ENCODE measurements at places on chromosomes 3 and 15.

DNA sequence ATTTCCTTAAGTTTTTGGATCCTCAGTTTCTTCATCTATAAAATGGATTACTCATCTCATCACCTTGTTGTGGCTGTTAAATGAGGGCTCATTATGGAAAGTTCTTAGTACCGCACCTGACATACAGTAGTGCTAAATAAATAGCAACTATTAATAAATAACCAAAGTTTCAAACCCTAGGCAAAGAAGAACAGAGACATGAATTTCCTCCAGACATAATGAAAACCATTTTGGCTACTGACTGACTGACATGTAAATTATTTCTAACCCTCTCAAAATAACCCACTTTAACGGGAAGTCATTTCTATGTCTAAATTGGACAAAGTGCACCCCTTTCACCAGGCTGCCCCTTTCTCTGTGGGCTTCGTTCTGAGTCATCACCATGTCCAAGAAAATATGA lies 17.4 kb upstream of the KLHL6 start:
- DNase-seq = no peak

DNA sequence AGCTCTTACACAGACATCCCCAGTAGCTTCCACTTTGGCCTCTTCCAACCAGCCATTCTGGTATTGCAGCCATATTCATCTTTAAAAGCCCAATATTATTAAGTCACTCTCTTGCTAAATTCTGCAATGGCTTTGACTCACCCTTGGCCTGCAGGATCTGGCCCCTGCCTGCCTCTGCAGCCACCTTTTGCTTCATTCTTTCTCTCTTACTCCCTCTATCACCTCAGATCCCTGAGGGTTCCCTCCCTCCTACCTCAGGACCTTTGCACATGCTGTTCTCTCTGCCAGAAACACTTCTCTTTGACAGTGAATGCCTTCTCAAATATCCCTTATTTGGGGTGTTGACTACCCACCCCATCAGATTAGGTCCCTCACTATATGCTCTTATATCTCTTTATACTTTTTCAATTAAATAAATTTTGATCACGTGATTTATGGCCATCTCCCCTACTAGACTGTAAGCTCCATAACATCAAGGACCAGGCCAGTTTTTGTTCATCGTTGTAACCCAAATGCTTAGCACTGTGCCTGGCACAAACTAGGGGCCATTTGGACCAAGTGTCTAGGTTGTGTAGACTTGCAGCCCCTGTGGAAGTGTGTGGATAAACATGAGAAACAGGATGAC lies 32.3 kb upstream of the UBE2Q2 start:
- no peak for DNase-seq

DNA sequence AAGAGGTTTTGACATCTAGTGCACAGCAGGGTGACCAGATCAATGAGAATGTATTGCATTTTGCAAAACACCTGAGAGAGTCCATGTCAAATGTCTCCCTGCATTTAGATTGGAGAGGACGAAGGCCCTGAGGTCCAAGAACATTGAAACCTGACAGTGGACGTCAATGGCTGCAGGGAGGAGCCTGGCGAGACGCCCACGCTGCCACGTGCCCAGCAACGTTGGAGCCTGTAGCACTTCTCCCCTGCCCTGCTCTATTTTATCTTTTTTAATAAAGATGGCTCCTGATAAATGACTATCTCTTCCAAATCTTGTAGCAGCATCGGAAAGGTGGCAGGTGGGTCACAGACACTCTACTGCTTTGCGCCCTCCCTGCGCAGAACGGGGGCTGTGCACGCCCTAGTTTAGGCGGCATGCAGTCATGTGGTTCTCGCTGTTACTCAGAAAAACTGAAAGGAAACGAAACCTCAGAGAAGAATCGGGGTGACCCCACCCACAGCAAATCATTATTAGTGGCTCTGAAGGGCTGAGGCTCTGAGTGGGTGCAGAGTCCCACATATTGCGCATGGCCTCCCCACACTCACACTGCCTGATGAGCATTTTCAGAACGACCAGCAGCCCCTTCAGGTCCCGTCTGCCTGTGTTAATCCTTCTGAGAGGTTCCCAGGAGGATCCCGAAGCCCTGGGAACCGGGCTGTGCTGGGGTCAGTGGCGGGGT lies 62.5 kb upstream of the TAMM41 start:
- no peak for DNase-seq

DNA sequence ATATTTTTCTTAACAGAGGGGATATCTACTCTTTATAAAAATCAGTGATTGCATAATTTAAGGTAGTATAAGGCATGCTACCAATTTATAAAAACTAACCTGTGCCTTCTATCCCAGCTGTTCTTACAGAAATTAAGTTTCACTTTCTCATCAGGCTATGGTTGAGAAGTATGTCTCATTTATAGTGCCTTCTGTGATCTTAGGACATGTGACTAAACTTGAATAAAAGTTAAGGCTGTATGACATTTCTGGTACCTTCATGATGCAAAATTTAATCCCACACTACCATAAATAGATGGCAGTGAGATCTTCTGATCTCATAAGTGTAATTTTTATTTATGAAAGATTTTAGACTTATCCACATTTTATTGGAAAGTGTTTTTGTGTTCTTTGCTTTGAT lies 12.6 kb downstream of the TIPARP start:
- DNase-seq = no peak

DNA sequence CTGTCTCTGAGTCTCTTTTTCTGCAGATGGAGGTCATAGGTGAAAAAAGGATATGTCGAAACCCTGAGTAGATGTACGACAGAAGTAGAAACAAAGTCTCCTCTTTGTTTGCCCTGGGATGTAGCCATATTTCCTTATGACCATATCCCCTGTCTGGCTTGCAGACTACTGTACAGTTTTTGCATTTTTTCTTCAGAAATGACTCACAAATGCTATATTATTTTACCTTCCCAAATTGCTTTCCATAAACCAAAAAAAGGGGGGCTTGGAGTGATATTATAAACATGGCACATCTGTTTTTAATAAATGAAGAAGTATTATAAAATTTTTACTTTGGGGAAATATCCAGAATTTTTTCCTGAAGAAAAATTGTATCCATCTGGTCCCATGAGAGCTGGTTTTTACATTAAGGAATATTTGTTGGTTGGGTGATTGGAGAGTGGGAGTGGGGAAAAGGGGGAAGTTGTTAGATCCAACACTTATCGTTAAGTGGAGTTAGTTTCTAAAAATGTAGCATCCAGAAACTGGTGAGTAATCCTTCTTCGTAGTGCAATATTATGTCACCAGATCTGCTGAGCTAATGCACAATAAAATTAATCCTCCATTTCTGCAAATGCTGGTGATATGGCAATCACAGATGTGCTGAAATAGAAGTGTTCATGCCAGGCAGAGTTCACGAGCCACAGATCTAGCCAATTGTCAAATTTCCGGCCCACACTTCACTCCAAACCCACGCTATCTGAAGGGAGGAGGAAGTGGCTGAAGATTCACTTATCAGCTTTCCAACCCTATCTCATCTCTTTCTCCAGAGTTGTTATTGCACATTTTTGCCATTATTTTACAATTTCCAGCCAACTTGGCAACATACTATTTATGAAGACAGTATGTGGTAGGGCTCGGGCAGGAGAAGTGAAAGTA lies 313.6 kb upstream of the ATP11B start:
- no peak for DNase-seq

DNA sequence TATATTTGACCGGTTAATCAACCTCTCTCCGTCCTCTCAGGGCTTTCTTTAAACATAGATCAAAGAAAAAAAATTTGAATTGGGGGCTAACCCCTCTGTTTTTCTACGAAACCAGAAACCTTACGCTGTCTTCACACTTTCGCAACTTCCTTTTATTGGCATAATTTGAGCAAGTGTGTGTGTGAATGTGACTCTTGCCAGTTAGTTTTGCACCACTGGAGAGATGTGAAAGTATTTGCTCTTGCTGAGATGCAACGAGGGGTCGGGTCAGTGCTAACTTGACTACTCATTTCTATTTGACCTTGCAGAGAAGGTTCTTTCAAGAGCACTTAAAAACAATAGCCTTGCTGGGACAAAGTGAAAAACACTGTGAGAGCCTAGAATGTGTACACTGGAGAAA lies 81.2 kb downstream of the FAM43A start:
- DNase-seq = no peak

- DNase-seq = no peak
These were observed 98.8 kb downstream of the AKAP13 start for GRCh38 chr15:85479071-85479647.

DNA sequence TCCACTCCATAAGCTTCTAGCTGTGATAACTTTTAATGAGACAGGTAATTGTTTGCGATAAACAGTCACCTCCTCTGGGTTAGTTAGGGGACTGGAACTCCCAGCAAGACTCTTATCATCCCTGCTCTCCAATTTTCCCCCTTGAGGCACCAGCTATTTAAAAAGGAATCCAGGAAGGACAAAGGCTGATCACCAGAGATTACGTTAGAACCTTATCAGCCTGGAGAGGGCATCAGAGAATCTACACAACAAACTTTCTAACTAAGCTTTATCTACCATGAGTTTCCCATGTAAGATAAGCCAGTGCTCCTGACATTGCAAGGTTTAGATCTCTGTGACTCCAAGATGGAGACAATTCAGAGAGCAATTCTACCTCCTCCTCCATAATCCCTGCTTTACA lies 31.3 kb downstream of the GPR176 start:
- DNase-seq = no peak

- no peak for DNase-seq
These were observed 79.2 kb downstream of the ABI3BP start for GRCh38 chr3:100913870-100914648.

GRCh38 chr3:138909904-138910303 lies 37.0 kb downstream of the FOXL2 start:
- no peak for DNase-seq

DNA sequence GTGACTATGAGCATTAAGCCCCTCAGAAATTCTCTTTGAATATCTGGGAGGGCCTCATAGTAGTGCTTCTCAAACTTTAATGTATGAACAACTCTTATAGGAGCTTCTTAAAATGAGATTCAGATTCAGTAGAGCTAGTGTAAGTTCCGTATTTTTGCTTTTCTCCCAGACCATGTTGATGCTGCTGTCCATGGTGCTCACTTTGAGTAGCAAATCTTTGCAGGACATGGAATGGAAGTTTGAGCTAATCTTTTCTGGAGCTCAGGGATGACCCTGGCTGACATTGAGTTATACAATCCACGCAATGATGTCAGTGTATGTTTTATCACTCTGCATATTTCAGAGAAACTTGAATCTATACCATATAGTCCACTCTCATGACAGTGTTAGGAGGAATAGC lies 134.2 kb downstream of the OTOL1 start:
- no peak for DNase-seq

GRCh38 chr3:106029954-106030626 lies 161.3 kb upstream of the CBLB start:
- DNase-seq = no peak

DNA sequence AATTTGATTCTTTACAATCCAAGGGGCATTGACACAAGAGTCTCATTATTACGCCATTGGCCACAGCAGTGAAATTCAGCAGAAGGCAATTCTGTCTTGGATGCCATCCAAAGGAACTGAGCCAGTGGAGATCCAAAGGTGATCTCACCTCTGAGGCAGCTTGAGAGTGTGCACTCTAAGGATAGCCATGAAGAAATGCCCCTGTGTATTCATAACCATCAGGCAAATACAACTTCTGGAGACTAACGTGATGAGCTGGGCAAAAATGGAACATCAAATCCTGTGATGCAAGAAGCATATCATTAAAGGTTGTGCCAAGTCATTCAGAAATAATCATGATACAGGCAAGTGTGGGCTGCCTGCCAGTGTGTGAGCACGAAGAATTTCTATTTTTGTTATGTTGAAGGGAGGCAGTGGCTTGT lies 41.4 kb downstream of the ROBO2 start:
- DNase-seq = no peak

DNA sequence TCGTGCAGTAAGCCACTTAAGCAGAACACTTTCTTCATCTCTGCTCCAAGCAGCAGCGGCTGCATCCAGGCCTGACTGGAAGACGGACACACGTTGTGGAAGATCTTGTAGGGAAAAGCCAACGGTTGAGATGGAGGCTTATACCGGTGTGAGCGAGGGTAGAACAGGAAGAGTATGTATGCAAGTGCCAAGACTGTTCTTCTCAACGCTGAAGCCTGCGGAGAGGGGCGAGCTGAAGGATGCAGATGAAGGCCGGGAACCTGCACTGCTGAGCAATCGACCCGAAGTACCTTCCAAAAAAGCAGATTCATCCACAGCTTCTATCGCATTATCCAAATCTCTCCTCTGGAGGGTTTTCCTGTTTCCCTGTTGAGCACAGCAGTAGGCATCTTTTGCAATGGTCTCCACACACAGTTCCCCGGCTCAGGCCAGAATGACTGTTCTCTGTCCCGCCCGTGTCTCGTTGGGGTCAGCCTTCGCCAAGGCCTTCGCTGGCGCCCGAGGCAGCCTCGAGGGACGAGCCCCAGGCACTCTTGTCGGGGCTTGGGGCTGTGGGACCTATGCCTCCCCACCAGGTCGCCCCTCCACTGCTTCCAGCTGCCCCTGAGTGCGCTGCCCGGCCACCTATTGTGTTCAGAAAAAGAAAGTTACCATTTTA lies 22.2 kb upstream of the DYNC1LI1 start:
- no peak for DNase-seq

DNA sequence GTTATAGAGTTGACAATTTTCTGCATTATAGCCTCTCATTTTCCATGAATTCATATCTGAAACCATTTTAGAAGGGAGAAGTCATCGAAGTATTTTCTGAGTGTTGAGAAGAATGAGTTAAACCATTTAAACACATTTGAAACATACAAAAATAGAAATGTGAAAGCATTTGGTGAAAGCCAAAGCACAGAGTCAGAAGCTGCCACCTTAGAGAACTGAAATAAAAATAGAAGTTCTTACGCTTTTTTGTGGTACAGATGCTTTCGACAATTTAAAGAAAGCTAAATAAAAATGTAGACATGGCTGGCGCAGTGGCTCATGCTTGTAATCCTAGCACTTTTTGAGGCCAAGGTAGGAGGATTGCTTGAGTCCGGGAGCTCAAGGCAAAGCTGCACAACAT lies 9.0 kb downstream of the FANCD2OS start:
- no peak for DNase-seq

DNA sequence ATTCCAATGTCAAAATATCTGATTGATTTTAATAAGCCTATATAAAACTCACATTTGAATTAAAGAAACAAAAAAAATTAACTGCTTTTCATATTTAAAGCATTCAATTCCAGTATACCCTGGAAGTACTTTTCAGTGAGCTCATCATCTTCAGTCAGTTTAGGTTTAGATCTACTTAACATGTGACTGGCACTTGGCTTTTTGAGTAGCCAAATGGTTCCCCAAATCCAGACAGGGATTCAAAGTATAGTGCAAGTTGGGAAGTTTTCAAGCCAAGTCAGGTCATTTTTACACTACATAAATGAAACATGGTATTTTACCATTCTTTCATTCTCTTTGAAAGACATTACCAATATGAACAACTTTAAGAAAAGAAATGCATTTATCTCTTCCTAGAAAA lies 57.5 kb downstream of the ATP8B4 start:
- DNase-seq = no peak

- no peak for DNase-seq
These were observed 99.5 kb downstream of the SNRPN start for GRCh38 chr15:25054329-25054728.

GRCh38 chr3:117709108-117709507 lies 999.5 kb downstream of the TUSC7 start:
- no peak for DNase-seq
